Ovary (tissue), 10 donors: ENCODE measurements at places on chromosomes 3 and 15. TPM values are rescaled to one million over a fixed set of nuclear protein-coding genes. Genes with fewer than 3 reads are reported as not detected.
A peak's percentile ranks its signal among the peaks of the same experiment; 100 is the strongest.

Gene RTF1
- total RNA-seq: 41.9 TPM

Gene CCDC33
- total RNA-seq: 2.9 TPM

Gene QTRT2
- 13.0 TPM for total RNA-seq

GRCh38 chr3:126731044-126731443, 27.0 kb downstream of the CHCHD6 start:
- H3K4me3 ChIP-seq: no peak overlapping the region
- DNase-seq: no peak
- H3K36me3 ChIP-seq: no peaks in the 10 kb centered on the region
- H3K4me1 ChIP-seq: no peaks in the 10 kb centered on the region
- H3K27me3 ChIP-seq: no peaks in the 10 kb centered on the region
- H3K27ac ChIP-seq: no peak overlapping the region

DNA sequence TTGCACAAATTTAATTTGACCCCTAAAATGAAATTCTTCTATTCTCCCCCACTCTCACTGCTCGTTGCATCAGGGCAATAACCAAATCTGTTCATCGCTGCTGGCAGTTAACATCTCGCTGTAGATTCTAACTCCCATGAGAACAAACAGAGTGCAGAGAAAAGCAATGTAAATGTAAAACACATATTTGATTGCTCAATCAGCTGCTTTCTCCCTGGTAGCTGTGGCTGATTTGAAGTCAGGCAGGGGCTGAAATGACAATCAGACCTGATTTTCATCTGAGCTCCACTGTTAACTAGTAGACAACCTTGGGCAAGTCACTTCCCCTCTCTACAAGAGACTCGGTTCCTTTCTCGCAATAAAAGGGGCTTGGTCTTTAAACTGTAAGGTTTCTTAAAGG, 119.8 kb upstream of the CPNE4 start:
- no peak overlapping the region for H3K27ac ChIP-seq
- H3K4me3 ChIP-seq: no peak overlapping the region
- DNase-seq: no peak
- no peaks in the 10 kb centered on the region for H3K27me3 ChIP-seq

DNA sequence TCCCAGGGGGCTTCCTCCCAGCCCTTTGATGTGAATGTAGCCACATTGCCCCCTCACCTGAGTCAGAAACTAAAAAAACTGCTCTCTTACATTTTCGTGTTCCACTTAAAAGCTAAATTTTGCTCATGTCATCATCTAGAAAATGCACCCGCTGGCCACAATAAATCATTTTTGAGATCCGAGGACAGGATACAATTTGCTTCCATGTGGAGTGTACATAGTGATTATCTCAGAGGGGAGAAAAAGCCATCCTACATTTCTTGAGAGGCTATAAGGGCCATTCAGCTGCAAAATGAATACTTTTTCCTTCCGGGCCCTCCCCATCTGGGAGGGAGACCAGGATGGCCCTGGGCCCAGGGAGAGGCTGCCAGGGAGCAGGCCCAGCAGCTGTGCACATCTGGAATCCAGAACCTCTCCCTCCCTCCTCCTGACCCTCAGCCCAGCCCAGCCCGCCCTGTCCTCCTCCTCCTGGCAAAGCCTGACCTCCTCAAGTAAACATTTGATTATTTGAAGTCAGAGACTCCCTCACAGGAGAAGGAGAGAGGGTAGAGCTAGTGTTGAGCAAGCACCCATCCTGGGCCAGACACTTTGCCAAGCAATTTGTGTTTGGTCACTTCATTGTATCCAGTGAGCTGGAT, 59.1 kb downstream of the CORO2B start:
- DNase-seq: peak; percentile 89
- no peaks in the 10 kb centered on the region for H3K36me3 ChIP-seq
- no peaks in the 10 kb centered on the region for H3K27me3 ChIP-seq

DNA sequence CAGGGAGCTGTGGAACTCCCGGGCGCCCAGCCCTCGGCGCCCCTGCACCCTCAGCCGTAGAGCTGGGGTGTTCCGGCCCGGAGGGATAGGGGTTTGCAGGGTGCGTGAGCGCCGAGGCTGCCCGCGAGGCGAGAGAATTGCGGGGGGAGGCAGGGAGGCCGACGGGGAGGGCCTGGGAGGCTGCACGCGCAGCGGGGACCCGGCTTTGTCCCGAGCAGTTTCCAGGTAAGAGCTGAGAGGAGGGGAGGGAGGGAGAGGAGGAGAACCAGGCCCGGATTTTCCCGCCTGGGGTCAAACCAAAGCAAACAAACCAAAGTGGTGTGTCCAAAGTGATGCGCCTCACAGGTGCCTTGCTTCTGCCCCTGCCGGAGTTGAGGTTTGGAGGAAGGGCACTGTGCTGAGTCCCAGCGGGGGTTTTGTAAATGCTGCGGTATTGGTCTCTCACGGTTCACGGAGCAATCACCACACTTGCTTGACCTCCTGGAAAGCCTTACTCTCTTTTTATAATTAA, 146.4 kb downstream of the TJP1 start:
- H3K36me3 ChIP-seq: no peaks in the 10 kb centered on the region
- H3K4me1 ChIP-seq: no peaks in the 10 kb centered on the region
- H3K4me3 ChIP-seq: no peak overlapping the region
- no peaks in the 10 kb centered on the region for H3K27me3 ChIP-seq
- H3K27ac ChIP-seq: no peak overlapping the region
- DNase-seq: no peak

- no peaks in the 10 kb centered on the region for H3K27me3 ChIP-seq
- H3K4me3 ChIP-seq: no peak overlapping the region
- no peaks in the 10 kb centered on the region for H3K4me1 ChIP-seq
- DNase-seq: no peak
- no peak overlapping the region for H3K27ac ChIP-seq
Measured at GRCh38 chr3:29754346-29754745, 473.5 kb downstream of the RBMS3 start.

DNA sequence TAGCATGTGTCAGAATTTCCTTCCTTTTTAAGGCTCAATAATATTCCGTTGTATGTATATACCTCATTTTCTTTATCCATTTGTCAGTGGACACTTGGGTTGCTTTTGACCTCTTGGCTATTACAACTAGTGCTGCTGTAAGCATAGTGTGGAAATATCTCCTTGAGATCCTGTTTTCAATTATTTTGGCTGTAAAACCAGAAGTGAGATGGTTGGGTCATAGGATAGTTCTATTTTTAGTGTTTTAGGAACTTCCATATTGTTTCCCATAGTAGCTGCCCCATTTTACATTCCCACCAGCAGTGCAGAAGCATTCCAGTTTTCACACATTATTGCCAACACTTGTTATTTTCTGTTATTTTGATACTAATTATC, 70.4 kb upstream of the C15orf39 start:
- no peak overlapping the region for H3K27ac ChIP-seq
- H3K4me1 ChIP-seq: no peaks in the 10 kb centered on the region
- H3K27me3 ChIP-seq: no peaks in the 10 kb centered on the region
- no peak overlapping the region for H3K4me3 ChIP-seq
